ENCODE measurements at places on chromosomes 1 and 21.

DNA sequence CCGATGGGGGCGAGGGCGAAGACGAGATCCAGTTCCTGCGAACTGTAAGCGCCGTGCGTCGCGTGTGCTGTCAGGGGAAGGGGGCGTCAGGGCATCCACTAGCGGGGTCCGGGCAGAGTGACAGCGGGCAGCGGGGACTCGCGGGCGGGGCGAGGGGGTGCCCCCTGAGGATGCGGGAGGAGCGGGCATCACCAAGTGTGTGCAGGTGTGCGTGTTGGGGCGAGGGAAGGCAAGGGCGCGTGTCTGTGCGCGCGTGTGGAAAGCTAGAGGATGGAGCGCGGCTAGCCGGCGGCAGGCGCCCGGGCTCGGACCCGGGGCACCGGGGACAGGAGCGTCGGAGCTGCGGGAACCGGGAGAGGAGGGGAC, 525 bp downstream of the RYR2 start:
- DNase-seq: no peak

GRCh38 chr1:1937549-1938275, 18.6 kb upstream of the TMEM52 start:
- DNase-seq: no peak

GRCh38 chr1:20095564-20096434, 23.5 kb downstream of the PLA2G2D start:
- no peak for DNase-seq

- DNase-seq: no peak
These were observed 17.3 kb downstream of the CD58 start for GRCh38 chr1:116553386-116554115.

DNA sequence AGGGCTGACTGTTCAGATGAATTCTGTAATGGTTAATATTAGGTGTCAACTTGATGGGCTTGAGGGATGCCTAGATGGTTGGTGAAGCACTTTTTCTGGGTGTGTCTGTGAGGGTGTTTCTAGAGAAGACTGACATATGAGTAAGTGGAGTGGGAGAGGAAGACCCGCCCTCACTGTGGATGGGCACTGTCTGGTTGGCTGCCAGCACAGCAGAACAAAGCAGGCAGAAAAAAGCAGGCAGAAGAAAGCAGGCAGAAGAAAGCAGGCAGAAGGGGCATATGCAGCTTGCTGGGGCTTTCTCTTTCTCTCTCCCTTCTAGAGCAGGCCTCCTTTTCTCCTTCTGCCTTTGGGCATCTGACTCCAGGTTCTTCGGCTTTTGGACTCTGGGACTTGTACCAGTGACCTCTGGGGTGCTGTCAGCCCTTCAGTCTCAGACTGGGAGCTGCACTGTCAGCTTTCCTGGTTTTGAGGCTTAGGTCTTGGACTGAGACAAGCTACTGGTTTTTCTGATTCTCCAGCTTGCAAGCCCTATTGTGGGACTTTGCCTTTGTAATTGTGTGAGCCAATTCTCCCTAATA, 42.9 kb upstream of the CD2 start:
- DNase-seq: no peak

- DNase-seq: no peak
These were observed 43.3 kb upstream of the HP1BP3 start for GRCh38 chr1:20830378-20830777.
